ENCODE measurements at places on chromosomes 5 and 9.

- no peak for DNase-seq
Measured at GRCh38 chr9:80144856-80145255, 573.1 kb downstream of the TLE4 start.

GRCh38 chr5:102858808-102859207, 103.7 kb downstream of the PAM start:
- DNase-seq: no peak

DNA sequence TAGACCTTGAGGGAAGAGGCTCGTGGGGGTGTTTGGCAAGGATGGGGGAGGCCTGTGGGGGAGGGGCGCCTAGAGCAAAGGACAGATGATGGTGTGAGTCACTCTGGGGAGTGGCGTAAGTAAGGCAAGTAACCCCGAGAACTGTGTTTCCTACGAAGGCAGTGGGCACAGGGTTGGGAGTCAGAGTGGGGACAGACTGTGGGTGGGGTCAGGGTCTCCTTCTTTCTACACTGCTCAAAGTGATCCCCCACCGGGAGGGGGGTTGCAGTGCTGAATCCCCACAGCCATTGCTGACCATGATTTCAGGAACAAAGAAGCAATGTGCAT, 136.8 kb downstream of the TENT4A start:
- DNase-seq: no peak

- DNase-seq: no peak
Measured at GRCh38 chr5:57157131-57157530, 16.7 kb upstream of the GPBP1 start.

GRCh38 chr9:133151041-133151440, 12.7 kb downstream of the GBGT1 start:
- no peak for DNase-seq

- no peak for DNase-seq
Measured at GRCh38 chr5:9409413-9409960, 136.4 kb downstream of the SEMA5A start.

- no peak for DNase-seq
Measured at GRCh38 chr9:27497883-27498417, 26.1 kb upstream of the IFNK start.

Data from CD4-positive, alpha-beta T cell treated with Interleukin-1 beta for 1 hour (primary cell).